Fibroblast of lung (primary cell): ENCODE measurements at places on chromosomes 6 and 20. TPM values are rescaled to one million over a fixed set of nuclear protein-coding genes. Genes with fewer than 3 reads are reported as not detected.

- DNase-seq, result no peak
Measured at GRCh38 chr6:75643173-75643572, 41.5 kb downstream of the SENP6 start.

DNA sequence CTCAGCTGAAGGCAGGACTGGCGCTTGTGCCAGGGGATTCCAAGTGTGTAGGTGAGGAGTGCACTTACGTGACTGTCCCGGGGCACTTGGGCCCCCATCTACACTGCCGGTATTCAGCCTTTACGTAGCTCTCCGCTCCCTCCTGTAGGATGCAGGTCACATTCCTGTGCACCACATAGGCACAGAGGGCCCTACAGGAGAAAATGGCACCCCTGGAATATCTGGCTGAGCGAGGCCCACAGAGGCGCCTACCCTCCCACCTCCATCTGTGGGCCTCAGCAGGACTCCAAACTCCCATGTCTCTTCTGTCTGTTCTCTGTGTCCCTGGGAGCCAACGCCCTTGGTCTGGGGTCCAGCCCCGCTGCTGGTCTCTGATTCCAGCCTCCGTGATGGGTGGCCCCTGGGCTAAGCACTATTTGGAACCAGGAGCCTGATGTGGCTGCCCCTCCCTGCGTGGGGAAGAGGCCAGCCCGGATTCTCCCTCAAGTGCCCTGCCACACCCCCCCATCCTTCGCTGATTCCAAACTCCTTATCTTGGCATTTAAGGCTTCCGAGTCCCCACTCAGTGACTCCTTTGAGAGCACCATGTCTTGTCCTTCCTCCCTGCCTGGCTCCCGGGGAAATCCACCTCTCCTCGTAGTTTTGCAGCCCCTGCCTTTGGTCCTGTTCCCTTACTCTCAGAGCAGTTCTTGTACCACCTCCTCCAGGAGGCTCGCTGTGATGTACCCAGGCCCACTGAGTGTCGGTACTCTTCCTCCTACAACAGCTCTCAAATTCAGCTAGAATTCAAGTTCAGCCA is 1.5 kb downstream of the EMILIN3 start:
- DNase-seq, result no peak

- DNase-seq, result no peak
Measured at GRCh38 chr6:100768816-100769351, 112.2 kb downstream of the ASCC3 start.

- DNase-seq, result no peak
Measured at GRCh38 chr6:40232698-40233097, 298.4 kb upstream of the MOCS1 start.

- DNase-seq, result no peak
Measured at GRCh38 chr6:91718198-91718597, 1131.3 kb upstream of the MAP3K7 start.

DNA sequence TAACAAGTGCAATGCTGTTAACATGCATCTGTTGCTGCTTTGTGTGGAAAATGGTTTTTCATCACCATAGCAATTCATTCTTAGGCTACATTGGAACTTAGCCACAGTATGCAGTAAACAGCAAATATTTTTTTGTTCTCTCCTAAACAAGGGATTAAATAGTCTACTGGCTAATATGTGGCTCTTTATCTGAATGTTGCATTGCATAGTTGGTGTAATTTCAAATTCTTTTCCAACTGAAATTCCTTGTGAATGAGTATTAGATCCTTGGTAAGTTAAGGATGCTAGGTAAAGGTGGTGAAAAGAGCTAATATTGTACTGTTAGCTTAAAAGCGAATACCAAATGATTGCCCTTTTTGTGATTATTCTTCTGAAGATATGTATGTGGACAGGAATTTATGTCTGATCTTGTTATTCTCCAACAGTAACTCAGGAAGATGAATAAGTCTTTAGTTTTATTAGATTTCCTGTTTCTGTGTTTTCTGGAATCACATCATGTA is 958 bp downstream of the MLIP start:
- peak; percentile 52 for DNase-seq

- peak; percentile 68 for DNase-seq
Measured at GRCh38 chr6:154733183-154733625, at the start of gene SCAF8. Gene SCAF8 (plus strand): TSS chr6:154733416. CDS start chr6:154733901, 485 bp downstream.

GRCh38 chr6:22248513-22249308 is 48.1 kb downstream of the PRL start:
- peak; percentile 80 for DNase-seq

DNA sequence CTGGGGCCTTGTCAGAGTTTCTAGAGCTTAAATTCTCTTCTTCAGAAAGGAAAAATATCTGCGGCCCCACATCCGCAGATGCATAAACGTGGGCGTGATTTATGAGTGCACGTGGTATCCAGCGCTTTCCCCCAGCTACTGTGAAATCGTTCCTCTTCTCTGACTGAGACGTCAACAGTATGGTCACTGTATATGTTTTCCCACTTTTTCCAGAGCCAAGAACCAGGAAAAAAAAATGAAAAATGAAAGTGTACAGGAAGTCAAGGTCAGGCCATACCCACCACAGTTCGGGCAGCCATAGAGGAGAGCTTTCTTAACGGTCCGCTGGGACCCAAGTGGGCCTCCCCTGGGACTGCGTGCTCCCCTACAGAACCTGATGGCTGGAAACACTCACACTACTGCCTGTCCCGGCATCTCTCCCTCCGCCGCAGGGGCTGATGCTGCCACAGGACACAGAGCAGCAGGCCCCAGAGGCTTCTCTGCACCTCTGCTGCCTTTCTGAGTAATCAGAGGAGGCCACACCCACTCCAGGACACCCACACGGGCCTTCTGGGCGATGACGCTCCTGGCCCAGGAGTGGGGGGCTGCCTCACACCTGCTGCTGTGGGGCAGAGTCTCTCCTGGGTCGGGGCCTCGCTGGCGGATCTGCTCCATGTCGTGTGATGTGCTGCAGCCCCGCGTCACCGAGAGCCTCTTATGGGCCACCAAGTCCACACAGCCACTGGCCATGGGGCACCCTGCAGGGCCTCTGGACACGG is 16.4 kb upstream of the STX16 start:
- DNase-seq, result peak; percentile 71

DNA sequence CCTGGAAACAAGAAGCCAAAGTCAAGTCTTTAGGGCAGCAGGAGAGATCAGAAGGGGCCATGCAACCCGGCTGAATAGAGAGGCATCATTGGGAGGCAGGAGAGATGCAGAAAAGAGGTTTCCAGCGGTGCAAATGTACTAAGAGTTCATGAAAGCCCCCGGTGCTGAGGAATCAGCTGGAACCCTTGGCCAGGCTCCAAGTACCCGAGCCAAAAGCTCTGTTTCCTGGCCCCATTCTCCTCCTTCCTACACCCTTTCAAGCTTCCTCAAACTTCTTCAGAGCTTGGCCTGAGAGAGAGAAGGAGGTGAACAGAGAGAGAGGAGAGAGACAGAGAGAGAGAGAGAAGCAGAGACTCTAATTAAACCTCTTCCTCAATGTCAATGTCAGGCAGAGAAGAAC is 433.5 kb downstream of the PRKN start:
- DNase-seq, result no peak

DNA sequence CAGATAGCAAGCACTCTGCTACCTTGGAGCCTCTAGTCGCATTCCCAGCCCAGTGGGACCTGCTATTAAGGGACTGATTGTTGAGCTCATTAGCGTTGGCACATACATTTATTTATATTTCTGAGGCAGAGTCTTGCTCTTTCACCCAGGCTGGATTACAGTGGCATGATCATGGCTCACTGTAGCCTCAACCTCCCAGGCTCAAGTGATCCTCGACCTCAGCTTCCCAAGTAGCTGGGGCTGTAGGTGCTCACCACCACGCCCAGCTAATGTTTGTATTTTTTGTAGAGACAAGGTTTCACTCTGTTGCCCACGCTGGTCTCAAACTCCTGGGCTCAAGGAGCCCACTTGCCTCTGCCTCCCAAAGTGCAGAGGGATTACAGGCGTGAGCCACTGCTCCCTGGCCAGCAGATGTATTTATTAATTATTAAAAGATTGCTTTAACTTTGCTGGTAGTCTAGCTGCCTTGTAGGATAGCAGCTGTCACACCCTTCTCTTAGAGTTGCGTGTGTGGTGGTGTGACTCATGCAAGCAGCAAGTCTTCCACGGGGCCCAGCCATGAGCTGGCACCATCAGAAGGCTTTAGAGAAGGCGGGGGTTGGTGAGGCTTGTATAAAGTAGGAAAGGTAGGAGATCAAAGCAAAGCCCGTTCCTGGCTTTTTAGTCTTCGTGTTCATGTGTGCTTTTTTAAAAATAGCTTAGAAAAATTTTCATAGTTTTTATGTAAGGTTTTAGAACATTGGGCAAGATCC is 16.5 kb downstream of the ACTR5 start:
- peak; percentile 89 for DNase-seq

- DNase-seq, result peak; percentile 39
Measured at GRCh38 chr20:48826883-48827771, 672 bp downstream of the PREX1 start.

- DNase-seq, result no peak
Measured at GRCh38 chr6:5556011-5556410, 294.7 kb downstream of the FARS2 start.

DNA sequence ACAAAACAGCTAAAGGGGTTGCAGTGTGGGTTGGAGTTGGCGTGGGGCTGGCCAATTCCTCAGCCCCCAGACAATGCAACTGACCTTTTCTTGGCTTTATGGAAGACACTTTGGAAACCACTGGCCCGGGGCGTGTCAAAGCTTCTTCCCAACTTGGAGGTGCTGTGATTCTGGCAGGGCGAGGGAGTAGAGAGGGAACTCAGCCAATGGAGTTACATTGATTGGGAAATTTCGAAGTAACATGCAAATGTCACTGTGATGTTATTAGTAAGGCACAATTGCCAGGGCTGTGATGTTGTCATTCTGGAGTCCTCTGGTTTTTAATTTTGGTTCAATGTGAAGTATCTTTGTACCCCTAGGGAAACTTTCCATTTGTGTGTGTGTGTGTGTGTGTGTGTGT is 41.5 kb upstream of the EPB41L1 start:
- DNase-seq, result no peak

GRCh38 chr6:35454391-35455110 is 2.4 kb downstream of the FANCE start:
- DNase-seq, result no peak

The ESR1 gene
- 0.50 and 1.0 TPM in 2 replicates for total RNA-seq

The CFB gene
- total RNA-seq, result 62.9 and 87.1 TPM in 2 replicates

The LST1 gene
- total RNA-seq, result not detected in 2 replicates
